ENCODE measurements at places on chromosomes 16 and 17.
A peak's percentile ranks its signal among the peaks of the same experiment; 100 is the strongest.

DNA sequence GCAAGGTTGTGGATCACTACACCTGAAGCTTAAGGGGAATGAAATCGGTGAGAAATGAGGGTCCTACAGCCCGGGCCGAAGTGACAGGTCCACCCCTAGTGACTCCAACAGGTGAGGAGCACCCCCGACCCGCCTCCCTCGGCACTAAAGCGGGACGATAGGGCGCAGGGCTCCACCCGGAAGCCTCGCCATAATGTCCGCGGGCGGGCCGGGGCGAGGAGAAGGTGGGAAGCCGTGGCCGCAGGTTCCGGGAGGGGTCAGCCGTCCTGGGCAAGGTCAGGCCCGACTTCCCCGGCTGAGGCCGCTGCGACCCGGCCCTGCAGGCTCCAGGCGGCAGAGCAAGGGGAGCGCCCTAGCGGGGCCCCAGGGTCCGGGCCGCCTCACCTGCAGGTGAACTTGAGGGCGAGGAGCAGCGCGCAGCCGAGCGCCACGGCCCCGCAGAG is 543 bp downstream of the TXNDC11 start:
- no peak for DNase-seq

- DNase-seq = no peak
Observed at GRCh38 chr17:9071016-9071415, 49.7 kb downstream of the NTN1 start.

DNA sequence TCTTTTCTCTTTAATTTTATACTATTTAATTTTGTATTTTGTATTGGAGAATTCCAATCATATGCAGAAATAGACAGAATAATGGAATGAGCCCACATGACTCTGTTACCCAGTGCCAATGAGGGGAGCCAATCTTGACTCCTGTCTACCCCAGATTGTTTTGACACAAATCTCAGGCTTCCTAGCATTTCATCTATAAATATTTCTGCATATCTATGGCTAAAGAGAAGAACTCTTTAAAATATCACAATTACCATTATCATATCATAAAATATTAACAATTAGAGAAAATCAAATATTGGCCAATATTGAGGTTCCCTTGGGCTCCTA is 23.7 kb downstream of the ATP2C2 start:
- DNase-seq = no peak

- peak; percentile 58 for DNase-seq
Observed at GRCh38 chr17:70089513-70090148, 14.6 kb downstream of the KCNJ16 start.

DNA sequence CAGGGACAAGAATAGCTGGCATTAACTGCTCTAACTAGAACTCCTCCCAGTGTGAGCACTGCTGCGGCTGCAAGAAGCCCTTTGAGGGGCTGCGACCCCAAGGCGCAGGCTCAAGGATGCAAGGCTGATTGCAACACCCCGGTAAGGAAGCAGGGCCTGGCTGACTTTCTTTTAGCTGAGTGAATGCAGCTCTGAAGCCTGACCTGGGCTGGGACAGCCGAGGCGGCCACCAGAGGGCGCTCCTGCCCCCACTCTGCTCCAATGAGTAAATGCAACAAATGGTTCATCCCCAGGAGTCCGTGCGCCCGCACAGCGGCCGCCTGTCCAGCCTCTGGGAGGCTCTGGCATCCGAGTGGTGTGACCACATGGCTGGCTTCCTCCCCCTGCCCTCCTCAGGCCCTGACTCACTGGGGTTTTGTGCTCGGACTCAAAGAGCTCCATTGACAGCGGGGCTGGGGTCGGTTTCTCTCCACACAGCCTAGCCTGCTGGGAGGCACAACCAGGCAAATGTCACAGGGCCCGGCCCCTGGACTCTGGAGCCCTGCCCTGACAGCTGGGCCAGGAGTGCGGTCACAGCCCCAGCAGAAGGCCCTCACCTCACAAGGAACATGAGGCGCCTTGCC is at the start of gene SMIM5:
SMIM5 (plus strand) TSS at position 572 of the 623 bp plus-strand sequence. CDS start 6,768 bp downstream, outside the sequence.
- peak; percentile 51 for DNase-seq

GRCh38 chr17:44922746-44923470 is 7.6 kb upstream of the GFAP start:
- DNase-seq = no peak

- DNase-seq = no peak
Observed at GRCh38 chr17:43671031-43671692, 9.4 kb upstream of the MEOX1 start.

DNA sequence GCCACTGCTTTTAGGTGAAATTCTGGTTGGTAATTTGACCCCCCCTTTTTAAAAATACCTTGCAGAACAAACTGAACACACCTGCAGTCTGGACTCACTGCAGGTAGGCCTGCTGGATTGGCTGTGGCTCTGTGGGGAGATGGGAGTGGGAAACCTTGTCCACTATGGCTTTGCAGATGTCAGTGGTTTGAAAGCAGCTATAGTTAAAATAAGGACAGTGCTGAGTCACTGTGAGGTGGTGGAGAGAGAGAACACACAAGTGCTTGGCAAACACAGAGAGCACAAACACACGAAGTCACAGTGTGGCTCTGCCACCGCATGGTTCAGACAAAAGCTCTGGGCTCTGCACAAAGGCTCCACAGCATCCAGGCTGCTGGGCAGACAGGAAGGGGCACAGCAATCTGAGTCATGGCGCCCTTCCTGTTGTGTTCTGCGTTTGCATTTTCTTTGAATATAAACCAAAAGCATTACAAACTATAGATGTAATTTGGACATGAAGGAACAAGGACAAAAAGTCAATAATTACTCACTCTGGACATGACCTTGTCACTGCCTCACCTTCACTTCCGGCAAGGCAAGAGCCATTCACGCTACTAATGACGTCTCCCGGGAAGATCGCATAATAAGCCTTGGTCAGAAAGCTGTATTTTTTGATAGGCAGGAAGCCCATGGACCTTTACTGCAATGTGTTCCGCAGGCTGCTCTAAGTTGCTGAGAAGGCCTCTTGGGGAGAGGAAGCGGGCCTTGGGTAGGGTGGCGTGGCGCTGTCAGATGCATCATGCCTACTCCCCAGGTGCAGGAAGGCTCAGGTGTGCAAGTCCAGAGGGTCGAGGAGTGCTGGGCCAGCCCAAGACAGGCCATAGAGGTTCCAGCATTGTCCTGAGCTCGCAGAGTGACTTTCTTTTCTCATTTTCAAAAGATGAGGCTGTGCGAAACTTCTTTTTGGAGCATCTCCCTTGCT is 60.1 kb upstream of the MED9 start:
- peak; percentile 10 for DNase-seq

- DNase-seq = no peak
Observed at GRCh38 chr17:43987131-43988021, 17.0 kb upstream of the NAGS start.

- DNase-seq = no peak
Observed at GRCh38 chr16:68839831-68840230, 3.5 kb upstream of the TANGO6 start.

GRCh38 chr16:85989863-85990643 is 91.1 kb downstream of the IRF8 start:
- DNase-seq = no peak

DNA sequence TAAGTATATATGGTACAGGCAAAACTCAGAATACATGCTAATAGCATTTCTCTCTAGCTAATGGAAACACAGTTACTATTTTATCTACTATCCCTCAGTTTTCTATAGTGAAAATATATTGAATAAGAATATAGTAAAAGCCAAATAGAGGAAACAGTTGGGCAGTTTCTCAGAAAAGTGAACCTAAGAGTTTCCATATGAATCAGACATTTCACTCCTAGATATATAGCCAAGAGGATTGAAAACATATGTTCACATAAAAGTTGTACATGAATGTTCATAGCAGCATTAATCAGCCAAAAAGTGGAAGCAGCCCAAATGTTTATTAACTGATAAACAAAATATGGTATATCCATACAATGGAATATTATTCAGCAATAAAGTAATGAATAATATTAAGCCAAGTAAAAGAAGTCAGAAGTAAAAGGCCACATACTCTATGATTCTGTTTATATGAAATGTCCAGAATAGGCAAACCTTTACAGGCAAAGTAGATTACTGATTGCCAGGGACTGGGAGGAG is 134.6 kb downstream of the CYB561 start:
- DNase-seq = no peak

- DNase-seq = no peak
Observed at GRCh38 chr17:46732754-46733398, 85.6 kb downstream of the WNT3 start.

GRCh38 chr17:66724581-66725341 is 110.2 kb upstream of the CACNG5 start:
- DNase-seq = no peak

- peak; percentile 38 for DNase-seq
Observed at GRCh38 chr17:74210191-74211140, 2.9 kb upstream of the TTYH2 start.

GRCh38 chr17:28989028-28989427 is 16.8 kb downstream of the SEZ6 start:
- no peak for DNase-seq

- DNase-seq = no peak
Observed at GRCh38 chr17:48060249-48060648, 12.1 kb downstream of the NFE2L1 start.

DNA sequence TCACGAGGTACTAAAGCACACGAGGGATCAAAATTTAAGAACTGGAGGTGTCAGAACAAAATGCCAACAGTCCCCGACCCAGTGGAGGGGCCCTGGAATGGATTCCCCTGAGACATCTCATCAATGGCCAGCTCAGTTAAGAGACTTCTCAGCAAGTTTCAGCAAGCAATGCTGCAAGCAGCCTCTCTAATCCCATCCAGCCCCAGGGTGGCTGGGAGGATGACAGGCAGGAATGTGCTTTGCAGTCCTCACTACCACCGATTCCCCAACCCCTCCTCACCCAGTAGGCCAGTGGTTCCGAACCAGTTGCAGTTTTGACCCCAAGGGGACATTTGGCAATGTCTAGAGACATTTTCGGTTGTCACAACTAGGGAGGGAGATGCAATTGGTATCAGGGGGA is 8.7 kb downstream of the GPRC5B start:
- DNase-seq = no peak

- no peak for DNase-seq
Observed at GRCh38 chr16:83971165-83972130, 3.4 kb downstream of the NECAB2 start.

- DNase-seq = no peak
Observed at GRCh38 chr17:13518261-13519000, 83.3 kb downstream of the HS3ST3A1 start.

DNA sequence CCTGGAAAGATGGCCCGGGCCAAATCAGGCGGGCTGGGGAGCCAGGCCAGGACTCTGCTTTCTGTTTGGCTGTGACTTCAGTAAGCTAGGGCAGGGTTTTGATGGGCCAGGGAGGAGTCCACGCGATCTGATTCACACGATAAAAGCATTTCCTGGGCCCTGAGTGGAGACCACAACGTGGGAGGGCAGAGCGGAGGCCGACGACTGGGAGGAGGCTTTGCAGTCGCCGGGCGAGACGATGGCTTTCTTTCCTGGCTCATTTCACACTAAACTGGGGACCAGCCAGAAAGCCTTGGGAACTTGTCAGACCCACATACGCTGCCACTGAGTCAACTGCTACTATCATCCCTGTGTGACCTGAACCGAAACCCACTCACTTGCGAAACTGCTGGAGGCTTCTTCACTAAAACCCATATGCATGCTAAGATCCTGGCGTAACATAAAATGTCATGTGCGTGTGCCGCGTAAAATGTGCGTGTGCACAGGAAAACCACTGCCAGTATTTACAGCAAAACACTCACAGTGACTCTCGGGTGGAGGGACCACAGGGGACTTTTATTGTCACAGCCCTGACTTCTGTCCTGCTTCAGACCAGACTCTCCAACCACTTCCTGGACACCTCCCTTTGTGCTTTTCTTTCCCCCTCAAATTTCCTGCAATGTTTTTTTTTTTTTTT is 14.2 kb upstream of the RHBDF2 start:
- no peak for DNase-seq
